ENCODE measurements at places on chromosomes 12 and 14.

DNA sequence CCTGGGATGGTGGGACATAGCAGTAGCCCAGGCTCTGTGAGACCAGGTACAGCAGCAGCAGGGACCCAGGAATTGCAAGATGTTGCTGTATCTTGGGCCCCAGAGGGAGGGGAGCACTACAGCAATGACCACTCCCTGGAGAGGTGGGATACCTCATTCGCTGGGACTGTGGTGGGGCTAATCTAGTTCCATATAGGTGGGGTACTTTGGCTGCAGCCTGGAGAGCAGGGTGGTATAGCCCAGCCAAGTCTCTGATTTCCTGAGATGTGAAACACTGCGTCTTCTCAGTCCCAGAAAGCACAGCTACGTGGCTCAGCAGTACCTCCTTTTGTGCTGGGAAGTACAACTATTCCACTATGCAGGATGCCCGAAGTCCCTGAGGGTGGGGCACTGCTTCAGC is 163.7 kb upstream of the ARHGAP5 start:
- no peak for DNase-seq

DNA sequence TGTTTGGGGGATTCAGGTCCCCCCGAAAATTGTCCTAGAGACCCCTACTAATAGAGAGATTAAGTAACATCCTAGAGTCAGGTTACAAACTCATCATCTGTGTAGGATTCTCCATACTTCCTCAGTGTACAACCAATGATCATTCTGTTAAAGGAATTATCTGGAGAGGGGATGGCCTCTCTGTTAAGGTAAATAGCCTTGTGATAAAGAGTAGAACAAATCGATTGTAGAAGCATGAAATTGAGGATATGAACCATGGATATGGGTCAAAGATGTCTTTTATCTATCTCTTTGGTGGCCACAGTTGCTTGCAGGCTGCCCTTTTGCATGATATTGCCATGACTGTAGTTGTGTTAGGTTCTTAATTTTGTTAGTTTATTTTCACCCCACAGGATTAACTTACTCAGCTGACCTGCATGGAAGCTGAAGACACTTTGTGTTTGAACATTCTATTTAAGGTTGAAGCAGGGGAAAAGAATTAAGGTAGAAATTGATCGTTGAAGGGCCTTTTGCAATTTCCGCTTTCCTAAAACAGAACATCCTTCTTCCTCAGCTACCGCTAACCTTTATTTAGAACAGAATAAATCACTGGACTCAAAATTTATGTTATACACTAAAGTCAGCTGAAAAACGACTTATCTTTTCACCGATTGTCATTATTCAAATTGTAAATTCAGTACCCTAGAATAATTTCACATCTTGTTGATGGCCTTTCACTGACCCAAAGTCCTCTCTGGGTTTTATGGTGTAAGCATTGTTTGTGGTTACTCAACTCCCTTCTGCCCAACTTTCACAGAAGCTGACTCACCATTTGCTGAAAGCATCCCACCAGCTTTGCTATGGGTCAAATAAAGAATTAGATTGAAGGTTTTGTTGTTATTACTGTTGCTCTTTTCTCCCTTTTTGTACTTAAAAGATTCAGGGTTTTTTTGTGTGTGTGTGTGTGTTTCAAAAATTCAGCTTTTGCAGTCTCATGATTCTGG is 52.3 kb downstream of the IRAK3 start:
- DNase-seq: no peak

DNA sequence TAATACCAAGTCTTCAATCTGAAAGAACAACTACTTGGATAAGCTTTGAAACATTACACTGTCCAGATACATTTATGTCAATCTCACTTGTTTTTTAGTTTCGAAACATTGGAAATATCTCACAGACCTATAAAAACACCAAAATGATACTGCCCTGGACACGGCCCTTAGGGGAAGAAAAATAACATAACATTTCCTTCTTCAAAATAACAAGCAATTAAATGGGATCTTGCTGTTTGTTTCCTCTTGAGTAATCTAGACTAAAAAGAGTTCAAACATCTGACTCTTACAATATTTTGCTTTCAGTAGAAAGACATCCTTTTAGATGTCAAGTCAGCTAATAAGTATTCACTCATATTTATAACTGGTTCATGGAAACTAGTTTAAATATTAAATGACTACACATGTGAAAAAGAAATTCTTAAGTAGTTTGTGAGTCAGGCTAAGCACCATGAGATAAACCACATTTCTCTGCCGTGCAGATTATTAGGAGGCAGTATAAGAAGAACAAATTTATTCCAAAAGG is 87.5 kb downstream of the EPS8 start:
- no peak for DNase-seq

- DNase-seq: no peak
Observed at GRCh38 chr12:3622822-3623690, 129.9 kb downstream of the CRACR2A start.

GRCh38 chr12:21129906-21130305 is 1.1 kb upstream of the SLCO1B1 start:
- no peak for DNase-seq

GRCh38 chr12:118359541-118359915 is 13.2 kb downstream of the TAOK3 start:
- no peak for DNase-seq

GRCh38 chr12:49367381-49368239 is at the start of gene SPATS2:
Gene SPATS2, plus strand, starts transcription at chr12:49367462. Its CDS starts 93,551 bp downstream, at chr12:49461013.
- no peak for DNase-seq

DNA sequence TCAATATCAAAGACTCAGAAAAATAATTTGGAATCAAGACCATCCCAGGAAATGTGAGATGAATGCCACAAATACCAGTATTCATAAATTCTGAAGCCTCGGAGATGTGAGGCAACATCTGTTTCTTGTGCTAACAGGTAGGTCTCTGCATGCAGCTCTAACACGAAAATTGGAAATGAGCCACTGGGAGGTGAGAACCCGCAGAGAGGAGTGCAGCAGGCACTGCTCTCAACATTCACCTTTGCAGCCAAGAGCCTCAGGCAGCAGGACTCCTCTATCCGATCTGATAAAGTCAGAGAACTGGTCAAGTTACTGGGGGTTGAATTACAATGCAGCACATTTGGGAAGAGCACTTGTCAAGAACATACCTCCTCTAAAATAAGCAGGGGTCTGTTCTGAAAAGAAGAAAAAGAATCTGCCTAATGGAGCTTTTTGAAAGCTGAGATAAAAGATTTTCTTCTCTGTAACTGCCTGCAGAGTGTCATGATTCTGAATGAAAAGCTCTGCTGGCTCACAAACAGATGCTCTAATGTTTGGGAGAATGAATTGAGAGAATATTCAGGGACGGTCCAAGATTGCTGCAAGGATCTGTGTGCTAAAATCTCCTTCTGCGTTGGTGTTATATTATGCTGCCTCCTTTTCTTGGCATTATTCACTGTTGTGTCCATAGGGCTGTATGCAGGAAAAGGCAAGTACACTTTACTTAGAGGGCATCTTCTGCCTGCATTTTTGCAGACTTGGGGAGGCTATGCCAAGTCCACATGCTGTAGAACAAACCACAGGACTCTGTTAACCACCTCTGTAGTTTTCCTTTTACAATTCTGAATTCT is 209.6 kb upstream of the KRR1 start:
- no peak for DNase-seq

DNA sequence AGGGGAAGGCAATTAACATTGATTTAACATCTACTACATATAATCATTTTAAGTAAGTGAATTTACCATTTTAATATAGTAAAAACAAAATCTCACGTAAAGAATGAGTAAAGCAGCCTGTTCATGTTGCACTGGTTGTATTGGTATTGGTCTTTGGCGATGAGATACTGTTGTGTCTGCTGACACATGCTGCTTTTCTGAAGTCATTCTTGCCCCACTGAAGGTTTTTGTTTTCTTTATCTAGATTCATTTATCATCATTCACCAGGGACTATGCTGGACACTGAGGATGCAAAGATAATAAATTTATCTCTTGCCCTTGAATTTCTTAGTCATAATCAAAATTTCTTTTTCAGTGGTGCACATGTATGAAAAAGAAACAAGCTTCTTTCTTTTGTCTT is 246.2 kb upstream of the NPAS3 start:
- no peak for DNase-seq

- DNase-seq: no peak
Observed at GRCh38 chr12:47602949-47603558, 102.8 kb downstream of the RPAP3 start.
